Non-pigmented ciliary epithelial cell (primary cell): ENCODE measurements at places on chromosomes 11 and 22.

- DNase-seq, result no peak
These were observed 25.1 kb upstream of the ROBO3 start for GRCh38 chr11:124839972-124840621.

DNA sequence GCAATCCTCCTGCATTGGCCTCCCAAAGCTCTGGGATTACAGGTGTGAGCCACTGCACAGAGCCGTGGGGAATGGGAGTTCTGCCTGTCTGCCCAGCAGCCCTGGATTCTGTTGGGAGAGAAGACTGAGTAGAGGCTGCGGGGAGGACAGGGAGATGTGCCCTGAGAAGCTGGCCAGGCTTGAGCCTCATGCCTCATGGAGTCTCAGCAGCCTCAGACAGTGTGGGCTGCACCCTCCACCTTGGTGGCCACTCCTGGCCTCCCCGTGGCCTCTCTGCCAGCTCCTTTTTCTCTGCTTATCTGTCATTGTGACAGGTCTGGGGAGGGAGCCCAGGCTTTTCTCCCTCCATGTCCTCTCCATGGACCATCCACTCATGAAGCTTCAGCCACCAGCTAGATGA lies 43.2 kb downstream of the DKK3 start:
- DNase-seq, result no peak

DNA sequence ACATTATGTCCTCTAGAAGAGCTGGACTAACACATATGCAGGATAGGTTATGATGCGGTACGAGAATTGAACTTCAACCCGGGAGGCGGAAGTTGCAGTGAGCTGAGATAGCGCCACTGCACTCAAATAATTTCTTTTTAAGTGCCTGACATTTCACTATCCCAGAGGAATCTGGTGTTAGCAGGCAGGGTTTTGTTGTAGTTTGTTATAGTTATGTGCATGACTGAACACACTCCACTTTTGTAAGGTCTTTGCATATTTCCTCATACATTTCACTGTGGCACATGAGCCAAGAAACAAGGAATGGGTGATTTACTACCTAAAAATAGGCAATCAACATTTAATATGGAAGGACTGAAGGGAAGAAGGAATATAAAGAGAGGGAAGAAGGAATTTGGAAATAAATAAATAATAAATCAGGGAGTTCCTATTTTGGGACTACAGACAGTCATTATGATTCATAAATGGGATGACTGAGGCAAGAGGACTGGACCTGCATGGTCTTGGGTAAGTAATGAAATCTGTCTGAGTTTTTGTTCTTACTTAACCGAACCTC lies 8.7 kb upstream of the HIPK3 start:
- DNase-seq, result no peak

- DNase-seq, result no peak
These were observed 30.9 kb downstream of the PPM1F start for GRCh38 chr22:21921729-21922128.

DNA sequence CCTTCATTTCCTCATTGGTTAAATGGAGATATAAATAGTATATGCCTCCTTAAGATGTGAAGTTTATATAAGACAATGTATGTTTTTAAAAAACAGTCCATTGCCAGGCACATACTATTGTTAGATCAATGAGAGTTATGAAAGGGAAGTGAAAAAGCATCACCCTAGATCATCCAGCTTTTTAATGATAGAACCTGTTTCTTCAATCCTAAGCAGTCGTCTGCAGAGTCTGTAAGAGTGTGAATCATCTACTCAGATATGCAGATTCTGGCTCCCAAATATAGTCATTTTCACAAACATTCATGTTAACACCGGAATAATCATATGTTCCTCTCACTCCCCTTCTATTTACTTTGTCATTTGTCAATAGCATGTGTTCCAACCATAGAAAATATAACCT lies 65.3 kb upstream of the SLN start:
- DNase-seq, result no peak

DNA sequence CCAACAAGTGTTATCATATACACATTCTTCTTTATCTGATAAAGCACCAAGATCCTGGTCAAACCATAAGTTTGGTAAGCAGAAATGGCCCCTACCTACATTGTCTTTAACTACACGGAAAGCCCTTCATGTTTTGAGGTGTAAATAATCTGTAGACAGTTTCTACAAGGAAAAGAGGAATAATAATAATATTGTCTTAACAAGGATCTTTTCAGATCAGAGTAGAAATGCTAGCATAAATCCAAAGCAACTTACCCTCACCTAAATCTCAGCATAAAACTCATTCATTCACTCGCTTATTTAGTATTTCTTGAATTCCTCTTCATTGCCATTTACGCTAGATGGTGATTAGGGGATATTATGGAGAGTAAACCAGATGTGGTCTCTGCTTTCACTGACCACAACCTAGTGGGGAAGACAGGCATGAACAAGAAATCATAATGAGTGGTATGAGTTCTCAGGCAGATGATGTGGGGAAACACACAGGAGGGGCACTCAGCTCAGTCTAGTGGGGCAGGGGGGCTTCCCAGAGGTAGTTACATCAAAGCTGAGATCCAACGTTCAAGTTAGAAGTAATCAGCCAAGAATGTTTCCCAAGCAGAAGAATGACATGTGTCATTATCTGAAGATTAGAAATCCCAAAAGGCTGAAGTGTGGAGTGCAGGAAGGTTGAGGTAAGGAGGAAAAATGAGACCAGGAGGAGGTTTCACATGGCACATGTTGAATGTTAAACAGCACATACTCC lies 65.4 kb upstream of the ZC3H12C start:
- no peak for DNase-seq

GRCh38 chr22:46391486-46392136 lies 56.1 kb downstream of the TRMU start:
- no peak for DNase-seq

DNA sequence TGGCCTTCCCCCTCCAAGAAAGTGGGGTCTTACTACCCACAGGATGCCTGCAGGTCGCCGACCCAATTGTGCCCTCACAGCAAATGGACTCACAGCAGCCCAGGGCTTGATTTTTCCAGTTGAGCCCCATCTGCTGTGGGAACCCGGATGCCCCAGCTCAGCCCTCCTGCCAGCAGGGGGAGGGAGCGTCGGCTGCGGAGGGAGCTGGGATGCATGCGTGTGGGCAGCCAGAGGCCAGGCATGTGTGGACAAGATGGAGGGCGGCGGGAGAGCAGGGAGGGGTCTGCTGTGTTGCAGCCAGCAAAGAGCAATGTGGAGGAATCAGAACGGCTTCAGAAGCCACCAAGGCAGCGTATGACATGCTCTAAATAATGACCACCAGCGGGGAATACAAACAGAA lies 41.0 kb upstream of the EIF3D start:
- no peak for DNase-seq

DNA sequence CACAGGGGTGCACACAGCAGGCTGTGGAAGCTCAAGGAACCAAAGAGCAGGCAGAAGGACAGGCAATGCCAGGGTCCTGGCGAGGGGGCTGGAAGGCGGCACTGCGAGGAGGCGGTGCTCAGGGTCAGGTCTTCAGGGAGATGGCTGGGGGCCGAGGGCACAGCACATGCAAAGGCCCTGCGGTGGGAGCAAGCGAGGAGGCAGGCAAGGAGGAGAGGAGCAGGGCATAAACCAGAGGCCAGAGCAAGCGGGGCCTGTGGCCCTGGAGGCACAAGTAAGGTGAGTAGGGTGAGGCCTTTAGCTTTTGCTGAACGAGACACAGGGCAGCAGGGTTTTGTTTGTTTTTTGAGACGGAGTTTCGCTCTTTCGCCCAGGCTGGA lies 126.9 kb downstream of the ARHGAP8 start:
- DNase-seq, result no peak

DNA sequence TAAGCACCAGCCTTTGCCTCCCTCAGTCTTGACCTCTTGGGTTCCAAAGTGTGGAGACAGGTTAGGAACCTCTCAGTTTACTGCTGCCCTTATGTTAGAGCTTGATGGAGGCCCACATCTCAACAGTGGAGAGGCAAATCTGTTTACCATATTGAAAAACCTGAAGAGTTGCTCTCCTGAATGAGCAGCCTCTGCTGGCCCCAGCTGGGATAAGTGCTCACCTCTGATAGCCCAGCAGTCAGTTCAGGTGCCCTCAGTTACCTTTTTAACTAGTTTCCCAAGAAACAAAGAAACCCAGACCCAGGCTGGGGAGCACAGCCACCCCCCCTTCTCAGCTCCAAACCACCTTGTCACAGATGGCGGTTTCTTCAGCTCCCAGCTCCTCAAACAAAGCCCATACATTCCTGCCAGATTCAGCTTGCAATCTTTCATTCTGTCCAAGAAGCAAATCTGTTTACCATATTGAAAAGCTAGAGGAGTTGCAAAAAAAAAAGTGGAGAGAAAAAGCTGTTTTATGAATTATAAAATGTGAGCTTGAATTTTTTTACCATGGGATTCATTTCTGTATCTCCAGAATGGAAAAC lies 57.2 kb downstream of the PPFIBP2 start:
- DNase-seq, result no peak

DNA sequence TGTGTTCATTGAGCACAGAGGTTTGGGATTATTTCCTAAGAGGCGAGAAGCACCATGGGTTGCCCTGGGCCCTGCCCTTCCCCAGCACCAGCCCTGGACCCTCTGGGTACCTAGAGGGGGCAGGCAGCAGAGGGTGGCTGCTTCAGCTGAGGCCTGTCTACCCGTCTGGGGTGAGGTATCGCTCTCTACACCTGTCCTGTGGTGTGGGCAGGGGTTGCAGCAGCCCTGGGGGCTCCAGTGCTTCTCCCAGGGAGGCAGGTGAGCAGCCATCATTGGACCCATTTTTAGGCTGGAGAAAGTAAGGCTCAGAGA lies 15.6 kb downstream of the PRDM11 start:
- DNase-seq, result no peak

DNA sequence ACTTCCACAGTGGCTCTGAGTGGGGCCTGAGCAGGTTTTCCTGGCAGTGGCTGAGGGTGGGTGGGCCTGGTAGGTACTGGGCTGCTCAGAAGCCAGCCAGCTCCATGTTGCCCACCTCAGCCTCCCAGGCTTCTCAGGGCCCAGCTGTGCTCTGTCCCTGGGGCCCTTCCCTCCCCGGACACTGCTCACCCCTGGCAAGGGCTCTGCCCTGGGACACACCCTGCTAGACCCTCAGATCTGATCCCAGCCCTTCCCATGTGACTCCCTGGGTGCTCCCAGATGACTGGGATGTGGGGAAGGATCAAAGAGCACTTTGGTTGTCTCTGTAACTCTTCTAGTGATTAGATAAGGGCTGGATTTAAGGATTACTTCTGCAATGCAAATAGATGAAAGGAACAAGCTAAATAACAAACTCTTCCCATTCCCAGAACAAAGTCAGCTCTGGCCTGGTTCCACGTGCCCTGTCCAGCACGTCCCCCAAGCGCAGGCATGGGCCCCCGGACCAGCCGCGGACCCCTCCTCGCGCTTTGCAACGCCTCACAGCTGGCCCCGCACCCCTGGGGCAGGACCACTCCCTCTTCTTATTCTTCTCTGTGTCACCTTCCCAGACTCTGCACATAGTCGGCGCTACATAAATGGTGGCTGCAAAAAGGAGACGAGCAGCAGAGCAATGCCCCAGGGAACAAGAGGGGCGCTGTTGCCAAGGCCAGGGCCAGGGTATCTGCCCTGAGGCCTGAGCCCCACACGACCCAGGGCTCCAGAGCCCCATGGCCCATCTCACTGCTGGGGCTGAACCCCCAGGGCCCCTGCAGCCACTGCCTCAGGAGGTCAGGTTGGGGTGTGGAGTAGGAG lies 5.7 kb upstream of the KRTAP5-6 start:
- DNase-seq, result no peak

- no peak for DNase-seq
These were observed 921 bp downstream of the C1QTNF5 start for GRCh38 chr11:119339589-119340334.

- no peak for DNase-seq
These were observed 91.8 kb upstream of the UBASH3B start for GRCh38 chr11:122563761-122564160.

DNA sequence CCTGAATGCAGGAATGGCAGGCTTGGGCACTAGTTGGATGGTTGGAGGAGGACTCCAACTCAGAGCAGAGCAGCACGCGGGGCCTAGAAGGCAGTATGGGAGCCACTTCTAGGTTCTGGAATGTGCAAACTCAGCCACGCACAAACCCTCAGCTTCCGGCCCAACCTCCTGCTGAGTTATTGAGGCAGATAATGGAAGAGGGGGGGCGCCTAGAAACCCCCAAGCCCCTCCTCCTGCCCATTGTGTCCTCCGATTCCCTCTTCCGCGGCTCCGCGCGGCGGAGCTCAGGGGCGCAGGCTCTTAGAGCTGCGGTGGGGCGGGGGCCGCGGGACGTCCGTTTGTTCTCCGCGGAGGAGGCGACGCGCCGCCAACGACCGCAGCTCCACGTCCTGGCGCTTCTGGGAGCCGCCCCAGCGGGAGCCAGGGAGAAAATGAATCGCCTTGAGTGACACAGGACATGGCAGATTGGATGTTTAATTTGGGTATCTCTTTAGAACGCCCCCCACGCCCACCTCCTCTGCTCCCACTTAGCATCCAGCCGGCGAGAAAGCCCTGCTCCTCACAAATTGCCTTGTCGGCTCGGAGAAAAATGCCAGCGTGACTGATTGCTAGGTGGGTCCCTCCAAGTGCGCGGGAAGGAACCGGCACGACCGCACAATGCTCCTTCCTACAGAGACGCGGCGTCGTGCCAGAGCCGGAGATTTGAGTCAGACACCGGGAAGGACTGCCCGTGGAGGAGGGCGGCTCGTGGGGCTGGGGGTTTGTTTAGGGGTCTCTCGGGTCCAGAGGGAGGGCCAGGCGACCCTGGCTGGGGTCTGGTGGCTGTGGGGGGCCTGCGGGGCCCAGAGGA lies 144.6 kb downstream of the NECTIN1 start:
- DNase-seq, result no peak

DNA sequence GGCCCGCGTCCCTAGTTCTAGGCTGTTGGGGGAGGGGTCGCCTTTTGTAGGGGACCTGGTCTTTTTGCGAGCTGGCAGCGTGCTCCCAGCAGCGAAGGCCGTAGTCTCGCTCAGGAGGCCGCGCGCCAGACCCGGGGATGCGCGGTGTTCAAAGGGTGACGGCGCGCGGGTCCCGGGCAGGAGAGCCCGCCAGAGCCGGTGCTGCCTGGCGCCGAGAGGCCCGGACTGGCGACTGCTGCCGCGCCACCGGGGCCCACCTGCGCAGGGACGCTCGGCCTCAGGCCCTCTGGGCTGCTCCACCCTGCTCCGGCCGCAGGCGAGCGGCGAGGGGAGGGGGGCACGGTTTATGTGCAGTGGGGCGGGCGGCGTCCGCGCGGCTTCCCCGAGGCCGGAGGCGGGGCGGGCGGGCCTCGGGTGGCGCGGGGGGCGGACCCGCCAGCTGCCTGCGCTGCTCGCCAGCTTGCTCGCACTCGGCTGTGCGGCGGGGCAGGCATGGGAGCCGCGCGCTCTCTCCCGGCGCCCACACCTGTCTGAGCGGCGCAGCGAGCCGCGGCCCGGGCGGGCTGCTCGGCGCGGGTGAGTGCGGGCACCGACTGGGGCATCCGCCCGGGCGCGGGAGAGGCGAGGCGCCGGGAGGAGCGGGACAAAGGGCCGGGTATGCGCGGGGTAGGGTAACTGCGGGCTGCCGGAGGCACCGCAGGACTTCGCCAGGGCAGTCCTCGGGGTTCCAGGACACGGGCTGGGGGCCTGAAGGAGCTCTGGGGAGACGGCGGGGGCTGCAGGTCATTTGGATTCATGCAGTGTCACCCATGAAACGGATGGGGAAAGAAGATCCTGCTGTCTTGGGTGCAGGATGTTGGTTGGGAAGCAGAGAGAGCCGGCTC lies at the start of gene PRSS23:
Gene PRSS23 (plus strand): TSS at position 467 of the 884 bp plus-strand sequence. CDS start 7,102 bp downstream, outside the sequence.
- no peak for DNase-seq
